ENCODE measurements at places on chromosomes 12 and 14.

DNA sequence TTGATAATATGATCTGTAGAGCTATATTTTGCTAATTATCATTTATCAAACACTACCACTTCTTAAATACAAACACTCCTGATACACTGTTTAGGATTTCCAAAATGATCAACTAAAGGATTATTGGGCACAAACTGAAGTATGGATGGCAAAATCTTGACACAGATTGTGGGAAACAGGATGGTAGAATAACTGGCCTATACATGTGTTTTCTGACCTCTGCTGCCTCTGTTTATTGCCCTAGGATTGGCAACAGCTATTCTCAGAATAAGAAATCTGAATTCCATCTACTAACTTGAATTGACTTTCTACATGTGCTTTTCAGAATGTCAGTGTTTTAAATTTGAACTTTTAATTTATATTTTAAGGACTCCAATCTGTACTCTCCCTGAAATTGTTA lies 209.1 kb downstream of the MED13L start:
- no peak for DNase-seq

- DNase-seq, result peak; percentile 94
These were observed 1.5 kb downstream of the L3HYPDH start for GRCh38 chr14:59482541-59483331.

- no peak for DNase-seq
These were observed 113.7 kb downstream of the LMO3 start for GRCh38 chr12:16492240-16492639.

DNA sequence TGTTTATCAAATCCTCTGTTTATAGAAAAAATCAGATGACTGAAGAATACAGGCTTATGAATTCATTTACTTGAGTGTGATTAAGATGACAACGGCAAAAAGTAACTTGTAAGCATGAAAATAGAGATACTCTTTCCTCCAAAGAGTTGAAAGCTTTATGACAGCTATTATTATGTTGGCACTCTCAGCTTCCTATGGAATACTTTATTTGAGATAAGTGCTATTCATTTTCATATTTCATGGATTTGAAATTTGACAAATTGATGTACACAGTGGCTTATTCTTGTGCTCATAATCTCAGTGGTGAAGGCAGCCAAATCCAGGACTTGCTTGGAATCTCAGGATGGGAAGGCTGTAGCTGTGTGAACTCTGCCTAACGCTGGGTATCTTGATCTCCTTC lies 991.6 kb downstream of the GALC start:
- DNase-seq, result no peak

- DNase-seq, result no peak
These were observed 23.5 kb upstream of the INF2 start for GRCh38 chr14:104665657-104666522.

DNA sequence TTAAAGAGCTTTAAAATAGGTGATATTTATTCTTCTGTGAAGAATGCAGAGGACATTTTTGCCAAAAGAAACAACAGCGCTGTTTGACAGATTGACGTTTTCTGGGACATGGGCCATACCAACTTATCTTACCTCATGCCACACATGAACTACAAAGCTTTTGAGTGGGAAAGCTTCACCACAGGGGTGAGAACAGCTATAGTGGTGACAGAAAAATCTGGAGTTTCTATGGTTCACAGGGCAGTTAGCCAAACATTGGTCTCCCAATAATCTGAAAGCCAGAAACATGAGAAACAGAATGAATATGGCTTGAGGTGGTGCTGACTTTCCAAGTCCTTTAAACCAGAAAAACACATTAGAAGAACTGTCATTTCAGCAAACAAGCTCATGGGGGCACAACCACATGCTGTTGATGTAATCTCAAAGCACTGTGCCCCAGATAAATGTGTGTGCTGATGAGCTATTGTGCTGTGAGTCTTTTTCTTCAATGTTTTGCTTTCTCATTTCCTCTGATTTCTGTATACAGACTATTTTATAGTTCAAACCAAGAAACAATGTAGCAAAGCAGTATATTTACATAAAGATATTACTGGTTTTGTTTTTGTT lies 905.4 kb downstream of the SLC16A7 start:
- peak; percentile 34 for DNase-seq

DNA sequence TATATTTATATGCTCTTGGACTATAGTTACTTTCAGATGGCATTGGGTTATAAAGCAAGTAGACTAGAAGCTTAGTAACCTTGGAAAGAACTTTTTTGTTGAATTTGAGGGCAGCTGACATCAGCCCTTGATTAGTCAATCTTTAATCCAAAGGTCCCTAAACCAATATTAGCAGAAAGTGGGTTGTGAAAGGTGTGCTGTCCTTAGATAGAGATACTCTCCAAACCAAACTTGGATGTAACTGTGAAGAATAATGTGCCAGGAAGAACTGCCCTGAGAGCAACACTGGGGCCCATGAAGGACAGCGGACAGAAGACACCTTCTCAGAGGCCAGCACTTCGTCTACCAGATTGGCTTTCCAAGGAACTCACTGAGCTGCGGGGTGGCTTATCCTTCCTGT lies 10.6 kb downstream of the CD163 start:
- no peak for DNase-seq
